ENCODE measurements at places on chromosomes 2 and 18. TPM values are rescaled to one million over a fixed set of nuclear protein-coding genes. Genes with fewer than 3 reads are reported as not detected.

PRKAG3 gene
- total RNA-seq, result not detected

CCDC74B gene
- total RNA-seq, result 0.64 TPM

SERPINB3 gene
- not detected for total RNA-seq

- DNase-seq, result no peak
Observed at GRCh38 chr2:102258025-102258385, 53.4 kb upstream of the IL1RL1 start.

SCN7A gene
- total RNA-seq, result 0.42 TPM

CENPA gene
- total RNA-seq, result 0.32 TPM

ZNF892 gene
- total RNA-seq, result 3.6 TPM

DNA sequence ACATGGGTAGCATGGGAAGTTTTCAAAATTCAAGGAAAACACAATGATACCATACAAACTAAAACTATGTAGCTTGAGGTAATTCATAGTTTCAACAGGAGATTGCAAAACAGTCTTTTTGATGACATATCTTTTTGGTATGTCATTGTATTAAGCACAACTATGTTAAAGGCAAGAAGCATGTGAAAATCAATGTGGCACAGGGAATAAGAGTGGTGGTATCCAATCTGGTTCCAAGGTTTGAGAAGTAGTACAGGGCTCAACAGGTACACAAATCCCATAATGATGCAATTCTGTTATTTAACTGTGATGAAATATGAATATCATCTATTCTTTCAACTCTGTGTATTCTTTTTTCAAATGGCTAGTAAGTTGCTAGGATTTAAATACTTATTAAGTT, 16.4 kb upstream of the DLX2 start:
- DNase-seq, result no peak

GRCh38 chr2:56266761-56267414, 83.1 kb downstream of the CCDC85A start:
- DNase-seq, result no peak

DNA sequence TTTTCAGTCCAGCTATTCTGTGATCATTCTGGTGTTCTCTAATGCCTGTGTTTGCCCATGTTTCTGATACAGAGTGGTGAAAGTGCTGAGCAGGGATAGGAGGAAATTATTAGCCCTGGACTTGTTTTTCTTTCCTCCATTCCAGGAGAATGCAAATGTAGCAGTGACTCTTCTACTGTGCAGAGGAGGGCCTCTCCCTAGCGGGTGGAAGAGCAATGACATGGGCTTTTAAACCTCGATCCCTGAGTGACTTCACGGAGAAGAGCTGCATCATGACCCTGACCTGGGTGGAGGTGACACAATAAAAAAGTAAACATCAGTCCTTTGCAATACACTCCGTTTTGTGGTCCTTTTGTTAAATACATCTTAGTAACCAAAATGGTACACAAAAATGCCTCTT, 68.0 kb upstream of the NETO1 start:
- DNase-seq, result no peak

DYNAP gene
- total RNA-seq, result not detected

DNA sequence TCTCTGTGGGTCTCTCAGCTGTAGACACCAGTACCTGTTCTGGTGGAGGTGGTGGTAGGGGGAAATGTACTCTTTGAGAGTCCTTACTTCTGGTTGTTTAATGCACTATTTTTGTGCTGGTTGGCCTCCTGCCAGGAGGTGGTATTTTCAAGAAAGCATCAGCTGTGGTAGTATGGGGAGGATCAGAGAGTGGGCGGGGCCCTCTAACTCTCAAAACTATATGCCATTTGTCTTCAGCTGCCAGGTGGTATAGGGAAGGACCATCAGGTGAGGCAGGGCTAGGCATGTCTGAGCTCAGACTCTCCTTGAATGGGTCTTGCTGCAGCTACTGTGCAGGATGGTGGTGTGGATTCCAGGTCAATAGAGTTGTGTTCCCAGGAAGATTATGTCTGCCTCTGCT, 1100.8 kb downstream of the CNTNAP5 start:
- DNase-seq, result no peak

DNA sequence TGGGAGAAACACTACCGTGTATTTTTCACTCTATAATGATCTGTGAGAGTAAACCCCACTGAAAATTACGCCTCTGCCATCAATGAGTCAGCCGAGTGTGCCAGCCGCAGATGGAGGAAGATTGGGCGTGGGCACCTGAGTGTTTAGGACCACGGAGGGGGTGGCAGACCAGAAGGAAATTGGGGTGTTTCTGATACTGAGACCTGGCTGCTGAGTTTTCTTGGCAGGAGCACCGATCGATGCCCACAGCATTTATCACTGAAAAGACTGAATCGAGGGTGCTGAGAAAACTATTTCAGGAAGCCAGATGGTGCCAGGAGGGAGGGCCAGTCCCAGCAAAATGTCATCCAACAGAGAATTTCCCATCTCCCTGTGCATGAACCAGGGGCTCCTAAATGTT, 91.9 kb upstream of the TPO start:
- no peak for DNase-seq

- DNase-seq, result no peak
Observed at GRCh38 chr2:47075361-47076125, 79.6 kb downstream of the STPG4 start.

- DNase-seq, result no peak
Observed at GRCh38 chr2:230864122-230864604, 579 bp upstream of the ITM2C start.

DHRS9 gene
- total RNA-seq, result 2.8 TPM

NYAP2 gene
- not detected for total RNA-seq

DNA sequence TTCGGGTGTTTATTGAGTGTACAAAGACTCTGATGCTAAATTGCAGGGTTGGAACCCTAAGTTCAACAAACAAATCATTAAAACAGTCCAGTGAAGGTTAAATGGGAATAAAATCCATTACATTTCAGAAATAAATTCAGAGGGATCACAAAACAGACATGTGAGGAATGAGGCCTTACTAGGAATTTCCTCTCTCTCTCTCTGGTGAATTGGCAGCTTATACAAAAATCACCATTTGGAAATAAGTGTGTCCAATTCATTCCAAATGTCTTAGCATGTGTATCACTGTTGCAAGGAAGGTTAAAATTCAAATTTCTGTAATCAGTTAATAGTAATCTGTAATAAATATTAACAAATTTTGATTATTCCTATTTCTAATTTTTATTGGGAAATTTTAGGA, 228.6 kb upstream of the PXDN start:
- DNase-seq, result no peak

TCF23 gene
- total RNA-seq, result 0.48 TPM

SPHKAP gene
- not detected for total RNA-seq

DNA sequence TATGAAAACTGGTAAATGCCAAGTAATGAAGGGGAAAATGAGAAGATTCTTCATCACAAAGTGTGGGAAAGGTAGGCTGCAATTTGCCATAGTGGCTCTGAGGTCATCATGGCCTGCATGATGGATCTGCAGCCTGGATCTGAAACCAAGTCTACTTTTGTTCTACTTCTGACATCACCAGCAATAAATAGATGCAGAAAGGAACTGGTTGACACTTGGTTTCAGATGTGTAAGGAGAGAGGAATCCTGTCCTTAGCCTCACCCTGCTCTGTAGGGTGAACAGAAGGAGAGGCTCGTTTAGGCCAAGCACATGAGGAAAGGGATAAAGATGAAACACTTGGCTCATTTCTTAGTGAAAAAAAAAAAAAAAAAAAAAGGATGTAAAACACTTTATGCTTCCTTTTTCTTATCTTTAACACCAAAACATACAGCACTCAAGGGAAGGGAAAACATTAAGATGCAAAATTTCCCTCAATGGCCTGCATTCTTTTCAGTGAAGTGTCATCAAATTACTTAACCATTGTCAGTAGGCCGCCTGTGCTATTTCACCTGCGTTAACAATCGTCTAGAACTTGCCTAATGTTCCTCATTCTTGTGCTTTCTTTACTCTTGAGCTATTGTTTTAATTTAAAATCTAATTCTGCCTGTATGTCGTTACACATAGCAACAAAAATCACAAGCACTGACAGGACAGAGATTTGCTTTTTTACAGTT, 3.9 kb downstream of the NEB start:
- DNase-seq, result no peak

DNA sequence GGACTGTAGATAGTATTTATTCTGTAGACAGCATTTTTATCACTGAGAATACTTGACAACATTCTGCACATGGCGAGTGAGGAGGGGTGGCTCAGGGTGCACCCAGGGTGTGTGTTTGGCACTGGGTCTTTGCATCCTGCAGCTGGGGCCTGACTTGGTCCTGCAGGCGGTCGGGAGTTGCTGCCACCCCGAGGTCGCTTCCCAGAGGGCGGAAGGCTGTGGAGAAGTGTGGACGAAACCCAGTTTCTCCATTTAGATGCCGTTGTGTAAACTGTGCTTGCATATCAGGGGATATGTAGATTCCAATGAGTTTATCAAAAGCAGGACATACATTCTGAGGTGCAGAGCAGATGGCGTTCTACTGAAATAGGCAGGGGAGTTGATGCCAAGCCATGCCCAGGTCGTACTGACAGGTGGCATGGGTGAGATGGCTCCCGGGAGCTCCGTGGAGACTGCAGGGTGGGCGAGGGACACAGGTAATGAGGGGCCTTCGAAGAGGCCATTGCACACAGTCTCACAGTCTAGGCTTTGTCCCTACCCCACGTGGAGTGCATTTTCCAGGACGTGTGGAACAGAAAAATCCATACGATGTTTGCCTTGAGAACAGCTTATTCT, 74.5 kb downstream of the RTP5 start:
- peak; percentile 67 for DNase-seq

NAB1 gene
- total RNA-seq, result 44.6 TPM

M1AP gene
- 0.32 TPM for total RNA-seq

DNA sequence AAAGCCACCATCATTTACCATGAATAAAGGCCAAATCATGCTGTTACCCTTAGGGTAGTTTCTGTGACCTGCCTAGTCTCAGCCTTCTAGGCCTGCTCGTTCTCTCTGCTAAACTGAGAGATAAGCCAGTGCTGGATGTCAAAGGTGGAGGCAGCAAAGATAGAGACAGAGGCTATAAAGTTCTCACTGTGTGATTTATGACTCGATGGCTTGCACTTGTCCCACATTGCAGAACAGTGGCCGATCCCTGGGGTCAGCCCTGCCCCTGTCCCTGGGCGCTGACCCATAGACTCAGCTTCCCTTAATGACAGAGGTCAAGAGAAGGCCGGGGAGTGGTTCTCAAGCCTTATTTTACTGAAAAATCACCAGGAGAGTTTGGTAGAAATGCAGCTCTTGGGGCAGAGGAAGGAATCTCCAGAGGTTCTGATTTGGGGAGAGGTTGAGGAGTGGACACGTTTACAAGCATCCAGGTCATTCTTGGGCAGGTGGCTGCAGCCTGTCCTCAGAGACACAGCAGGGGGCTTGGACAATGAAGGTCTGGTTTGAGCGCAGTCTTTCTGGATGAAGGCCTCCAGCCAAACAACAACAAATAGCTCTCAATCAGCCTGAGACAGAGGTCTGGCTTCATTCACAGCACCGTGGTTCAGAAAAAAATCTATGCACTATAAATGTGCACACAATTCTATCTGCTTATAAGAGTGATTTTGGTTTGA, 143.5 kb downstream of the ACKR3 start:
- DNase-seq, result no peak

DNA sequence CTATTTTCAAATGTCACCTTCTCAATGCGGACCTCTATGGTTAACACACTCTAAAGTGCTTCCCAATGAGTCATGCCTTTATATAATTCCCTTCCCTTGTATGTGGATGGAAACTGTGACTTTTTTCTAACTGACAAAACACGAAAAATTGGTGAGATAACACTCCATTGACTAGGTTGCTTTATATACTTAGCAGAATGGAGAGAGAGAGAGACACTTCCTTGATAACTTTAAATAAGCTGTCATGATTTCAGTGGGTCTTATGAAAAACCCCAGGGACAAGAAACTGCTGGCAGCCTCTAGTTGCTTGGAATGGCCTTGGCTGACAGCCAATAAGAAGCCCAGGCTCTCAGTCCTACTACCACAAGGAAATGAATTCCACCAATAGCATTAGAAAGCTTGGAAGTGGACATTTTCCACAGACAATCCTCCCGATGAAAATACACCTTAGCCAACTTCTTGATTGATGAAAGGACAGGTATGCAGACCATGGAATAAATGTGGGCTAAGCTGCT, 322.2 kb downstream of the ZNF804A start:
- no peak for DNase-seq

DNA sequence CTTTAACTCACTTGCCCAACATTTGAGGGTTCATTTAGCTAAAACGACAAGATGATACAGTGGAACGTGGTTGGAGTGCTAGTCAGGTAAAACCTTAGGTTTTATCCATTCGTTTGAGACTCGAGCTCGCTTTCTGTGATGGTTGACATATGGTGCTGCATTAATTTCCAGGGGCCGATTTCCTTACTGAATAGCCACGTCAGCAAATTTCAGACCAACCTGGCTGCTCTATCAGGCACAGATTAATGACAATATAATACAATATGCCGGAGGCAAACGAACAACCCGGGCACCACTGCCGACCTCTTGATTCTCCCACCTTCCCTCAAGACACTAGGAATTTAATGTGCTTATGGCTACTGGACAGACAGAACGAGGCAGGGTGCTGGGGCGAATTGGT, 42.0 kb downstream of the NABP1 start:
- DNase-seq, result no peak

- no peak for DNase-seq
Observed at GRCh38 chr2:4354678-4355077, 651.3 kb downstream of the DCDC2C start.

TMEM200C gene
- total RNA-seq, result 0.32 TPM

DNA sequence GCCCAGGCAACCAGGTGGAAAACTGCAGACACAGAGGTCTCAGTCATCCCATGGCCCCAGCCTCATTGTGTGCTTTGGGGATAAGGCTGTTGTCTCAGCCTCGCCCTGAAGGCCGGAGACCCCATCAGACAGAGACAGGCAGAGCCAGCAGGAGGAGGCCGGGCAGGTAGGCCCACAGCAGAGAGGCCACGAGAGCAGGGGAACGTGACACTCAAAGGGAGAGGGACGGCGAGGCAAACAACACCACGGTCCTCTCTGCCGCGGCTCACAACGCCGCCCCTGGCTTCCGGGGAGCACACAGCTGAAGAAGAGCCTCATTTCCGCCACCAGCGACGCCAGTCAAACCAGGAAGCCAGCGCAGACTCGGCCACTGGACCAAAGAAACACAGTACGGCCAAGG, 103.3 kb downstream of the ZNF516 start:
- peak; percentile 75 for DNase-seq

GRCh38 chr2:145022666-145023333, 502.9 kb upstream of the ZEB2 start:
- no peak for DNase-seq
